NB4 (cell line): ENCODE measurements at places on chromosomes 1 and 21.

- DNase-seq, result no peak
These were observed 355.1 kb downstream of the USP25 start for GRCh38 chr21:16084776-16085364.

DNA sequence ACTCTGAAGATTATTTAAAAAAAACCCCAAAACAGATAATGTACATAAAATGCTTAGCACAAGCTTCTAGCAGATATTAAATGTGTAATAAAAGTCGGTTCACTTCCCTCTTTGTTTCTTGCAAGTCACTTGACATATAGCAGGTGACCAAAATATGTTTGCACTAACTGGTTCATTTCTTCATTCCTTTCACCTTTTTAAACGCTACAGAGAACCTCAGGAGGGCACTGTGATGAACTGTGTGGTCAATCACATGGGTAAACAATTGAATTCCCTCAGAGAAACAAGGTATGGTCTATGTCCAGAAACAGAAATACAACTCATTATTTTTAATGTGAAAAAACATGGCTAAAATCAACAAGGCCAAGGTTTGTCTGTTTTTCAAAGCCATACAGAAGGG is 51.3 kb upstream of the BCL10 start:
- DNase-seq, result no peak

GRCh38 chr1:204921855-204922516 is 51.3 kb downstream of the NFASC start:
- DNase-seq, result no peak

GRCh38 chr1:187755536-187755935 is 926.8 kb downstream of the PLA2G4A start:
- DNase-seq, result no peak

- DNase-seq, result no peak
These were observed 34.6 kb downstream of the NRDC start for GRCh38 chr1:51843948-51844347.

GRCh38 chr1:81238129-81238528 is 562.6 kb upstream of the ADGRL2 start:
- no peak for DNase-seq

DNA sequence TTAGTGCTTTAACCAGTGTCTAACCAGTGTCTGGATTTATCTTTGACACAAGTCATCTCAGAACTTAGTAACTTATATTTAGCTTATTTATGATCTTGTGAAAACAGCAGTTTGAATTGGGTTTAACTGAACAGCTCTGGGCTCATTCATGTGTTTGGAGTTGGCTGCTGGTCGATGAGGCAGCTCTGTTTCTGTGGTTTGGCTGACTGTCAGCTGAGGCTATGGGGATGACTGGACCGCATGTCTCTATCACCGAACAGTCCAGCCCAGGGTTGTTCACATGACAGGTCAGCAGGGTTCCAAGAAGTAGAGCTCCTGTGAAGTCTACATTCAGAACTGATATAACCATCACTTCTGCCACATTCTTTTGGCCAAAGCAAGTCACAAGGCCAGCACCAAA is 29.1 kb upstream of the C21orf91 start:
- DNase-seq, result no peak

GRCh38 chr21:45918835-45919447 is 62.6 kb upstream of the COL6A1 start:
- DNase-seq, result peak; percentile 36

DNA sequence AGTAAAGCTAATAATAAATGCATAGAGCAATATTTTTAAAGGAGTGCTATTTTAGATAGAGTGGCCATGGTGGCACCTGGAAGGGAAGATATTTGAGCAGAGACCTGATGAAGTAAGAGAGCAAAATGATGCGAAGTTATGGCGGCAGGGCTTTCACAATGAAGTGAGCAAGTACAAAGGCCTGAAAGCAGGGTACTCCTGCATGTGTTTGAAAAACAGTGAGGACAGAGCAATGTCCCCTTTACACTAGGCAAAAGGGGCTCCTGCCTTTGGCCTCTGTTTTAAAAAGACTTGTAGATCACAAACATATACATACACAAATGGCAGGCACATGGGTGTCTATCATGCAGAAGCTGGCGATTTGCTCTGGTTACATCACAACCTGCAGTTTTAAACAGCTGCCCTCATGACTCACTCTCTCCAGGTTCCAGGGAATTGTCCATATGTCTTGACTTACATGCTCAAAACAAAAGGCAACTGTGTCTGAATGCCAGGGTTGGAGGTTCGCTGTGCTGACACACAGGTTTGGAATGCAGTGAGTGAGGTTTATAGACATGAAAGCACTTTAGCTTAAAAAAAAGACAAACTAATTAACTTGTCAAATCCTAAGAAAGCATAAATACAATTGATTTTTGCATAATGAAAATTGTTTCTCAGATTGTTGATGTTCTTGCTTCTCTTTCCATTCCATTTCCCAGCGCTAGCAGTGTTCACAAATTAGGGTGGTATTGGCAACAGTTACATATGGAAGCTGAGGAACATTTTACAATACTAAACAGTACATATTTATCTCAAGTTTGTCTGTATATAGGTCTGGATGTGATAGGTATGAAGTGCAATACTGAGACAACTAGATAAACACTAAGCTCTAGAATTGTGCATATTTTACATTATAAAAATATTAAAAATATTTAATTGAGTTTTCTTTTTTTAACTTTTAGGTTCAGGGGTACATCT is 313.9 kb downstream of the BARHL2 start:
- DNase-seq, result peak; percentile 4

GRCh38 chr1:109718495-109718894 is 6.4 kb downstream of the GSTM5 start:
- peak; percentile 22 for DNase-seq

GRCh38 chr1:19359357-19359756 is 47.2 kb downstream of the SLC66A1 start:
- DNase-seq, result no peak

DNA sequence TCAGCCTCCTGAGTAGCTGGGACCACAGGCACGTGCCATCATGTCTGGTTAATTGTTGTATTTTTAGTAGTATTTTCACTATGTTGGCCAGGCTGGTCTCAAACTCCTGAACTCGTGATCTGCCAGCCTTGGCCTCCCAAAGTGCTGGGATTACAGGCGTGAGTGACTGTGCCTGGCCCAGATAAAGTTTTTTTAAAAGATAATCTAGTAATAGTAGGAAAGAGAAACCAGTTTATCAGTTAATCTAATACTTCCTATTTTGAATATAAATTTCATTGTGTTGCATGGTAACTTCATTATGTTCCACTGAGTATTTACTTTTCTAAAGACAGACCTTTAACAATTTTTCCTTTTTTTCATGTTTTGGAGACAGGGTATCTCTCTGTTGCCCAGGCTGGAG is 10.0 kb downstream of the RABGAP1L start:
- DNase-seq, result no peak

GRCh38 chr1:172145231-172145651 is 275.2 kb upstream of the C1orf105 start:
- no peak for DNase-seq

DNA sequence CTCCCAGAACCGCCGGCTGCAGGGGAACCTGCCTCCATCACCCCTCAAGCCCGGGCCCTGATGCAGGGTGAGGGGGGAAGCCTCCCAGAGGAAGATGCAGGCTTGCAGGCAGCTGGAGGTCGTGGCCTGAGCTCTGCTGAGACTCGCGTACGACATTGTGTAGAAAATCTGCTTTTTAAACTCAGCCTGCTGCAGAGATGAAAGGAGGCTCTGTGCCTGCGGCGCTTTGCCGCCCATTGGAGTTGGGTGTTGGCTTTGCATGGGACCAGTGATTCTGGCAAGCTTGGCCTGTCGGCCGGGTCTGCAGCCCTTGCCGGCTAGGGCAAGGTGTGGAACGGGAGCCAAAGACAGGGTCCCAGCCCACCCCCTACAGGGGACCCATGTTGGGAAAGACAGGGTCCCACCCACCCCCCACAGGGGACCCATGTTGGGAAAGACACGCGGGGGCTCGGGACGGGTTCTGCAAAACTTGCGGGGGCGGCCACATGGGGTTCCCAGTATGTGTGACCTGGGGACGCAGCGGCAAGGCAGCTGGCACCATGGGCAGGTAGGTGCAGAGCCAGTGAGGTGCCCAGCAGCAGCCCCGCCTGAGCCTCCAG is 55.6 kb downstream of the SLX9 start:
- no peak for DNase-seq

- no peak for DNase-seq
These were observed 52.5 kb upstream of the RIPK4 start for GRCh38 chr21:41819236-41819855.

GRCh38 chr21:31447505-31447904 is 103.4 kb upstream of the TIAM1 start:
- no peak for DNase-seq

- DNase-seq, result peak; percentile 63
These were observed at the start of gene NTRK1 for GRCh38 chr1:156860628-156861423. TSS of gene NTRK1 (plus strand) at chr1:156860865. CDS start at chr1:156860935, 70 bp downstream.

DNA sequence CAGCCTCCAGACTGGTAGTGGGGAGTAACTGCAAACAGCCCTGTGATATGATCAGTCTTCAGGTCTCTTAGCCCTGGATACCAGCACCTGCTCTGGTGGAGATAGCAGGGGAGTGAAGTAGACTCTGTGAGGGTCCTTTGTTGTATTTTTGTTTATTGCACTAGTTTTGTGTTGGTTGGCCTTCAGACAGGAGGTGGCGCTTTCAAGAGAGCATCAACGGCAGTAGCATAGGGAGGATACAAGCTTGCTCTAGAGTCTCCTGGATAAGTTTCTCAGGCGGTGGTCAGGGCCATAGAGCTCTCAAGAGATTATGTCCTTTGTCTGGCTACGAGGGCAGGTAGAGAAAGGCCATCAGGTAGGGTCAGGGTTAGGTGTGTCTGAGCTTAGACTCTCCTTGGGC is 116.4 kb downstream of the USH2A start:
- no peak for DNase-seq

- no peak for DNase-seq
These were observed 55.1 kb upstream of the ADARB1 start for GRCh38 chr21:45019076-45019886.

DNA sequence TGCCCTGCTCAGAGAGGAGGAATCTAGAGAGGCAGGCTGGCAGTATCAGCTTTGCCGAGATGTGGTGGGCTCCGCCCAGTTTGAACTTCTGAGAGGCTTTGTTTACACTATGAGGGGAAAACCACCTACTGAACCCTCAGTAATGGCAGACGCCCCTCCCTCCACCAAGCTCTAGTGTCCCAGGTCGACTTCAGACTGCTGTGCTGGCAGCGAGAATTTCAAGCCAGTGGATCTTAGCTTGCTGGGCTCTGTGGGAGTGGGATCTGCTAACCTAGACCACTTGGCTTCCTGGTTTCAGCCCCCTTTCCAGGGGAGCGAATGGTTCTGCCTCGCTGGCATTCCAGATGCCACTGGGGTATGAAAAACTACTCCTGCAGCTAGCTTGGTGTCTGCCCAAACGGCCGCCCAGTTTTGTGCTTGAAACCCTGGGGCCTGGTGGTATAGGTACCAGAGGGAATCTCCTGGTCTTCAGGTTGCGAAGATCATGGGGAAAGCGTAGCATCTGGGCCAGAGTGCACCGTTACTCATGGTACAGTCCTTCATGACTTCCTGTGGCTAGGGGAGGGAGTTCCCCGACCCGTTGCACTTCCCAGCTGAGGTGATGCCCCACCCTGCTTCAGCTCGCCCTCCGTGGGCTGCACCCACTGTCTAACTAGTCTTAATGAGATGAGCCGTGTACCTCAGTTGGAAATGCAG is 43.6 kb downstream of the C21orf91 start:
- DNase-seq, result no peak

DNA sequence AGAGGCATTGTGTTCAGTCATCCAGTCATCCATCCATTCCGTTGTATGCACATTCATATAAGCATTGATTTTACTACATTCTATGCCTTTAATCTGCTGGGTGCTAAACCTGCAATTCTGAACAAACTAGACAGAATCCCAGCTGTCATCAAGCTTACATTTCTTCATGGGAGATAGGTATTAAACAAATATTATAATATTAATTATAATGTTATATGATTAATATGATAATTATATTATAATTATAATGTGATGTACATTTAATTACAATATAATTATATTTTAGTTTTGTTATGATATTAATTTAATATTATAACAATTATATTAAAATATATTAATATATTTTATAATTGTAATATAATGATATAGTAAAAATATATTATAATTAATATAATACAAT is 112.4 kb downstream of the BRINP3 start:
- no peak for DNase-seq

DNA sequence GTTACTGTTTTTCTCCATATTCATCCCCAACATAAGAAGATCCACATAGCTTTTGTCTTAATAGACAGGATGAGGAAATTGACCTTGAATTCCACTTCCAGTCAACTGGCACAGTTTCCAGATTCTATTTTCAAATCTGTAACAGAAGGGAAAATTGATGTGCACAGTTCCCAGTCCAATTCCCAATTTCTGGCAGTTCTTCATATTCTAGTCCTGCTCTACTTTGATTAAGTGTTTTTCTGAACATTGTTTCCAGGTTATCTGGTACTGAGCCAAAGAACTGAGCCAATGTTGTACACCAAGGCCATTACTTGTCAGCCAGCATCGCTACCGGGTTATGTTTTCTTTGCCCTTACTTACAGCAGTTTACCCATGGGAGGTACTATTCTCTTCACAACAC is 1755.4 kb downstream of the PLA2G4A start:
- no peak for DNase-seq

- no peak for DNase-seq
These were observed 109.0 kb upstream of the ESRRG start for GRCh38 chr1:216832192-216832591.

DNA sequence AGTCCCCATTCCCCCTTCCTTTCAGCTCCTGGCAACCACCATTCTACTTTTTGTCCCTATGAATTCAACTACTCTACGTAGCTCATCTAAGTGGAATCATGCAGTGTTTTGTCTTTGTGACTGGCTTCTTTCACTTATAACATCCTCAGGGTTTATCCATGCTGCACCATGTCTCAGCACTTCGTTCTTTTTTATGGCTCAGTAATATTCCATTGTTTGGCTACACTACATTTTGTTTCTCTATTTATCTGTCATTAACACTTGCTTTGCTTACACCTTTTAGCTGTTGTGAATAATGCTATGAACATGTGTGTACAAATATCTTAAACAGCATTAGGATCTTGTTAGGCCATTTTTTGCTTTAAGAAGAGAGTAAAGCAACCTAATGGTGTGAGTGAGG is 1.5 kb upstream of the MRPS14 start:
- no peak for DNase-seq

- DNase-seq, result no peak
These were observed 40.1 kb downstream of the S100A10 start for GRCh38 chr1:151953409-151954094.

DNA sequence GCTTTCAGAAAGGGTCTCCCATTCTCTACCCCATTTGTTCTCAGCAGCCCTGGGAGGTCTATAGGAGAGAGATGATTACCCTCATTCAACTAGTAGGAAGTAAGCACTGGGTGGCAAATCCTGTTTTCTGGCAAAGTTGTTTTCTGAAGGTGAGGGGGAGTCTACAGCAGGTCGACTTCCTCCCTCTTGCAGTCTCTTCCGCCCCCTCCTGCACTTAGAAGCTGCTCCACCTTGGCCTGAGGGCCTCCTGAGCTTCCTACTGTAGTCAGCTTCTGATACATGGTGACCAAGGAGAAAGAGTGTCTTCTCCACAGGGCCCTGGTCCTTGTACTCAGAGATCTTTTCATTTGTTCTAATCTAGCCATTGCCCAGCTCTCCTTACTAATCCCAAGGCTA is 93.1 kb downstream of the RGL1 start:
- no peak for DNase-seq

GRCh38 chr1:71222668-71223067 is 141.8 kb upstream of the ZRANB2 start:
- peak; percentile 59 for DNase-seq

GRCh38 chr1:60620087-60620486 is 462.3 kb upstream of the NFIA start:
- DNase-seq, result no peak

- peak; percentile 78 for DNase-seq
These were observed at the start of gene NBPF20 for GRCh38 chr1:145425436-145426029. TSS of gene NBPF20 (minus strand) at chr1:145425603. CDS start at chr1:145405272, 20,331 bp downstream.
